GOT3 (cell line): ENCODE measurements at places on chromosomes 12 and 14.

DNA sequence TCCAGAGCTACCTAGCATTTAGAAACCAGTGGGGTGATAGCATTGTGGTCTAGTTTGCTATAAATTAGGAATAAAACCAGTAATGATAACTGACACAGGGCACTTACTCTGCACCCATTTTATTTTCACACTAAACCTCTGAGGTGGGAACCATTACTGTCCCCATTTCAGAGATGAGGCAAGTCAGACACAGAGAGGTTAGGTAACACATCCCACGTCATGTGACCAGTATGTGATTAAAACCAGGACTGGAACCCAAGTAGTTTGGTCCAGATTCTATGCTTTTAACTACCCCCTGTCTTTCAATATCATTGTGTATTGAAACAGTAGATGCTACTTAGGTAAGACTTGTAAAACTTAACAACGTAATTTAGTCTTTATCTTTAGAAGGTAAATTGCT lies 110.2 kb downstream of the PLXNC1 start:
- no peak for DNase-seq

GRCh38 chr12:27780612-27781408 lies 774 bp upstream of the MANSC4 start:
- DNase-seq = no peak

DNA sequence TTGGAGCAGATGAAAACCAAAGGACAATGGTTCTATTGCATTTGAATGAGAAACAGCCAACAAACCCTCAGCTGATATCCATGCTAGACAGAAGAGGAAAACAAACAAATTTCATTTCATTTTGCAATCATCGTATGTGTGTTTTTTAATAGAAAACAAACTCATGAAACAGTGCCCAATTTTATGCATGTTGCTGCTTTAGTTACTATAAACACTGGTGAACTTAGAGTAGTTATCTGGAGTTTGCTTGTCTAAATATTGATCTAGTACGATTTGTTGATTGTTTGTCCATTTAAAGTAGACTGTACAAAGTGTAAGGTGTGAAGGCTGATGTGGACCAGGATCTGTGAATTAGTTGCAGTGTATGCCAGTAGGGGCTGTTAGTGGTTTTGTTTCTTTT lies 166.6 kb downstream of the KITLG start:
- DNase-seq = no peak

DNA sequence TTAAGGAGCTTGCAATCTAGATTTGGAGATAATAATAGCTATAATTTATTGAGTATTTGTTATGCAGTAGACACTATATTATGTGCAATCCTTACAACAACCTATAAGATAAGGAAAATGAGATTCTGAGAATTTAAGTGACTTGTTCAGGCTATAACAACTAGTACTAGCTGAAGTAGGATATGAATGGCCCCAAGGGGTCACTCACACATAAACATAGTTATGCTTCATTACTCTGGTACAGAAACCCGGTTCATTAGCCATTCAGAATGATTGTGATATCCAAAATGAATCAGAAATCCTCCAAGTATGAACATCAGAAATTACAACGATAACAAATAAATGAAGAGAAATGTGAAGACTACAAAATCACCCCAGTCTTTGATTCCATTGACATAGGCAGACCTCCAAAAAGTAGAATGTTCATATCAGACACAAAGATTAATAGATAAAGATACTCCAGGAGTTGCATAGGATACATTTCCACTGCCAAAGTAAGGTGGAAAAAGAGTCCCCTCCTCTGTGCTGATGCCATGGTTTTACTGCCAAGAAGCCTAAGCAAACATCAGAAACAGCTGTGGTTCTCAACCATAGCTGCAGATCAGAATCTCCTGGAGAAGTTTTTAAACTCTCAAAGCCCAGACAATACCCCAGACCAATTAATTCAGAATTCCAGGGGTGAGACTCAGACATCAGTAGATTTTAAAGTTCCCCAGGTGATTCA lies 8.6 kb upstream of the NID2 start:
- DNase-seq = no peak

DNA sequence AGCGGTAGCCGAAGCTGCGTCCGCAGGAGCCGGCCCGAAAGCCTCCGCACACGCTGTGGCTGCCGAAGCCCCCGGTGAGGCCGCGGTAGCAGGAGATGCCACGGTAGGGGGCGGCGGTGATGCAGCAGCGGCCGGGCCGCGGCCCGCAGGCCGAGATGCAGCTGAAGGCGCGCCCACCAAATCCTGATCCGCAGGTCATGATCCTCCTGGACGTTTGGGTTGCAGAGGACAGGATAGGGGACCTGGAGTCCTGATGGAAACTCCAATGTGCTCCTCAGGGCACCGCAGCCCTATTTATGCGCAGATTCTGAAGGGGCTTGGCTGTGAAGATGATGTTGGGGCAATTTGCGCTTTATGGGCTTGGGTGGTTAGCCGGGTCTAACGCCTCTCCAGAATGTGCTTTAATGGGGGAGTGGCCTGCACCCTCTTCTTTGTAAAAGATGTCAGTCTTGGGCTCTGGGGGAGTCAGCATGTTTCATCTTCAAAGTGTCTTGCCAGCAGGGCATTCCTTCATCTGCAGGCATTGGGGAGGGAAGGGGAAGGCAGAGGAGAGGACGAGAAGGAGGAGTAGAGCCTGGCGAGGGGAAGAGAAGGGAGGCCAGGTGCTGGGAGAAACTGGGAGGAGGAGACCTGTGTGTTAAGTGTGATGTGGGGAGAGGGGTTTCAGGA lies at the start of gene KRT81:
Gene KRT81, minus strand, starts transcription at position 268 of the 669 bp plus-strand sequence. Its CDS starts 69 bp downstream, at position 199.
- DNase-seq = no peak

DNA sequence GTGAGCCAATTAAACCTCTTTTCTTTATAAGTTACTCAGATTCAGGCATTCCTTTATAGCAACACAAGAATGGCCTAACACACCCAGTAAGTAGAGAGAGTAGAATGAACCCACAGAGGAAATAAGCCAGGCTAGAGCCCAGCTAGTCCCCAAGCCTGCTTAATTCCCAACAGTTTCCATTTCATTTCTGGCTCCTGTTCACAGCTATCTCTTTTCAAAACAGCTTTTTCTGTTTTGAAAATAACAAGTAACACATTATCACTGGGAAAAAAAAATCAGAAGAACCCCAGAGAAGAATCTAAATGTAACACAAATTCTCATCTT lies 69.0 kb downstream of the HSPB8 start:
- DNase-seq = no peak

GRCh38 chr14:55556929-55557623 lies 22.9 kb upstream of the KTN1 start:
- DNase-seq = peak; percentile 8

DNA sequence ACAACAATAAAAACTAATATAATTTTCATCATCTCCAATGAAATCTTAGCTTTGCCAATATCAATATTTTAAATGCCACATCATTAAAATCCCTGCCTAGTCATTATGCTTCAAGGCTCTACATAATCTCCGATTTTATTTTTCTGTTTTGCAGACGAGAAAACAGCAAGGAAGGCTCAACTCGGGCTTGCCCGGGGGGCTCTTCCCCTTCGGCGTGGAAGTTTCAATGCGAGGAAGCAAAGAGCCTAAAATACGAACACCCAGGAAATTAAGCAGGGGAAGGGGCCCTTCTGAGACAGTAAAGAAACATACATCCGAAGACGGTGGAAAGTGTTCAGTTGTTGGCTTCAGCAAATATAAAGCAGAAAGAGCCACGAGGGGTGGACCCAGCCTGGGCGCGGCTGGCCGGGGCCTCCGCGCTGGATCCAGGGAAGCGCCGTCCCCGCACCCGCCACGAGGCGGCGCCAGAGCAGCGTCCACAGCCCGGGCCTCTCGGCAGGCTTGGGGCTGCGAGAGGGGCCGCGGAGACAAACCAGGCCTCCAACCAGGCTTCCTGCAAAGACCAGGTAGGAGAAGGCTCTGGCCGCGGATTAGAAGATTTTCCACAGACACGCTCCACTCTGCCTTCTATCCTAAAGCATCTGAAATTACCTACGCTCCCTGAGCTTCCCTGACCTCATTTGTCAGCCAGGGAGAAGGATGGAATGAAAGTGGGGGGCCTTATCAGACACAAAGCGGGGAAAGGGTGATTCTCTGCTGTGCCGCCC lies 77.2 kb downstream of the SERPINA3 start:
- DNase-seq = no peak

GRCh38 chr14:33951183-33951840 lies 438 bp upstream of the EGLN3 start:
- DNase-seq = no peak

DNA sequence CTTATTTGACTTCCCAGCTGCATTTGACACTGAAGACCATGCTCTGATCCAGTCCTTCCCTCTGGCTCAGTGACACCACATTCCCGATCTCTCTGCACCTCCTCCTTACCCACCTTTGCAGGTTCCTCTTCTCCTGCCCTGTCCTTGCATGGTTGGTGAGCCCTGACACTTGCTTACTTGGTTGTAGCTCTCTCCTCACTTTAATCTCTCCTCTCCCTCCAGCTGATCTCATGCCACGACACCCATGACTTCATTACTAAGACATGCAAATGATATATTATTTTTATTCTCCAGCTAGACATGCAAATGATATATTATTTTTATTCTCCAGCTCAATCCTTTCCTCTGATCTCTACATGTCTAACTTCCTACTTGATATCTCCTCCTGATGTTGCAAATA lies at the start of gene SERPINA9:
Gene SERPINA9, minus strand, starts transcription at position 175 of the 400 bp plus-strand sequence. CDS start 6,357 bp downstream, outside the sequence.
- no peak for DNase-seq

- no peak for DNase-seq
These were observed 21.2 kb upstream of the RNASE4 start for GRCh38 chr14:20662968-20663732.

- DNase-seq = no peak
These were observed 110.5 kb downstream of the ASCL4 start for GRCh38 chr12:107884769-107885694.

DNA sequence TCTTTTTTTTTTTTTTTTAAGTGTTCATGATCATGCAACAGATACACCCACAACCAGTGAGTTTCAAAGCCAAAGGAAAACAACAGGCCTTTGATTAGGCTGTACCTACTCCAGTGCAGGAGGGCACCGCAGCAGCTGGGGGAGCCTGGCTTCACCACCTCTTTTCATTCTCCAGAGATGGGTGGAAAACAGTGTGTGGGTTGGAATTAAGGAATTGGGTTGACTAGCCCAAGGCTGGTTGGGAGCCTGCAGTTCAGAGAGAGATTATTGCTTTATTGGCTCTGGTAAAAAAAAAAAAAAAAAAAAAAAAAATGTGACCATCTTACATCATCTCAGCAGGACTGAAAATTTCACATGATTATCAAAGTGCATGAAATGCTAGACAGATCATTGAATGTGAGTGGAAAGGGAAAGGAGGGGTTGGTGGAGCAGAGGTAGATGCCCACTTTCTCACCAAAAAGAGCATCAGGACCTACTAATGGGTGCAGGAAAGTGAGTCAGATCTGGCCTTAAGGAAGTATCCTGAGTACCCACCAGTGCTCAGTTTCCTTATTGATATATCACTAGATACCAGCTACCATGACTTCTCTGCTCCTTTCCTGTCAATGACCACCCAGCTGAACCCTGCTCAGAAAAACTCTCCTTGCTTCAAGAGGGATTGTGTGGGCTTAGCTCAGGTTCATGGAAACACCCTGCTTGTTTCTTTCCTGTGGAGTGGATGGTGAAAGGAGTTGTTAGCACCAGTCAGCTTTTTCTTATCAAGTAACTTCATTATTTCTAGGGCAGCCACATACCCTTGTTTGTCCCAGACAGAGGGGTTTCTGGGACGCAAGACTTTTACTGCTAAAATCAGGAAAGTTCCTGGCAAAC lies 54.8 kb upstream of the DYRK2 start:
- no peak for DNase-seq

DNA sequence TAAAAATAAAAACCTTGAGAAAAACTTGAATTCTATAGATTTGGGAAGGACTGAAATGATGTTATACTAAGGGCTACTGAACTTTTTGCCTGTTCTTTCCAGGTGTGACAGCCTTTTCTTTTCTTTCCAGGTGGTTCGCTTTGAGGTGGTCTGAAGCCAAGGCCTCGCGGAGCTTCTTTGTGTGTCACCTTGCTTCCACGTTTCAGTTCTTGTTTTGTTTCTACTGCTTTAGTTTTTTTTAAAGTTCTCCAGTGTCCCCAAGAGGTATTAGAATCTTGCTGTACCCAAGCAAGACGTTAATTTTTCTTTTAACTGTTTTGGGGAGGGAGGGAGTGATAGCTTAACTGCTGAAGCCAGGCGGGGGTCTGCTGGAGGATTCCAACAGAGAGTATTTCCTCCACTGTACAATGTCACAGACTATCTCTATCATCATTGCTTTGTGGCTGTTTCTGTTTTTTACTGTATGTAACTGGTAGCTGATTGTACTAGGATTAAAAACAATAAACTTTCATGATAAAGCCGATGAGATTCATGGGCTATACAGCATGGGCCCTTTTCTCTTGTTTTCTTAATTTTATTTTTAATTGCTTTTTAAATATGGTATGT lies 40.2 kb downstream of the PROX2 start:
- DNase-seq = no peak

- no peak for DNase-seq
These were observed 32.7 kb downstream of the DYRK2 start for GRCh38 chr12:67681105-67681778.

DNA sequence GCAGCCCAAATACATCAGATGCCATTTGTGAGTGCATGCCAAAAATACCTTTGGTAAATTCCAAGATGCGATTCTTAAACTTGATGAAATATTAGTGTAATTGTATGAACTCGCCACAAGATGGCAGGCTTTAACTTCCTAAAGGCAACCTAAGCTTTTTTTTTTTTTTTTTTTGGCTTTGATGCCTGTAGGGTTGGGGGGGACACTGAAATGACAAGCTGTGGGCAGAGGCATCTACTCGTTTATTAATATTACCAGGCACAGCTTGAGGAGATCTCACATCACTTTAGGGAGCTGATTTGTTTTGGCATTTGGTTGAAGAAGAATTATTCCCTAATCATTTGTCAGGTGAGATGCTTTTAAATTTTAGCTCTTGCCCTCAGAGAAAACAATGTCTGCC lies 126.7 kb upstream of the CCDC196 start:
- no peak for DNase-seq

- DNase-seq = no peak
These were observed 4.4 kb downstream of the MLH3 start for GRCh38 chr14:75046899-75047298.

DNA sequence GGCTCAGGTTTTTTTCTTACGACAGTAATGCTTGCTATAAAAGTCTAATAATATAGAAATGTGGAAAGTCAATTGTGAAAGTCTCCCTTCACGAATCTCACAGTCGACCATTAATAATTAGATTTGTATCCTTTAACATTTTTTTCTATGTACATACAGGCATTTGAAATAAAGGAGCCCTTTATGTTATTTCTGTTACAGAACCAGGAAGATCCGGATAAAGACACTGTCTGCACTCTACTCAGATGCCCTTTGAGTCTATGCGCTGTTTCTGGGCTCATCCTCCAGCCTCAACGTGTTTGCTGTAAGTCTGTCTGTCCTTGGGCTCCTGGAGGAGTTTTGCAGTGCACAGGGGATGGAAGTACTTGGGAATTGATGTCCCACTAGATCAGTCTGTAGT lies 212.2 kb upstream of the ATP2B1 start:
- no peak for DNase-seq
